ENCODE measurements at places on chromosomes 6 and 20. TPM values are rescaled to one million over a fixed set of nuclear protein-coding genes. Genes with fewer than 3 reads are reported as not detected.

DNA sequence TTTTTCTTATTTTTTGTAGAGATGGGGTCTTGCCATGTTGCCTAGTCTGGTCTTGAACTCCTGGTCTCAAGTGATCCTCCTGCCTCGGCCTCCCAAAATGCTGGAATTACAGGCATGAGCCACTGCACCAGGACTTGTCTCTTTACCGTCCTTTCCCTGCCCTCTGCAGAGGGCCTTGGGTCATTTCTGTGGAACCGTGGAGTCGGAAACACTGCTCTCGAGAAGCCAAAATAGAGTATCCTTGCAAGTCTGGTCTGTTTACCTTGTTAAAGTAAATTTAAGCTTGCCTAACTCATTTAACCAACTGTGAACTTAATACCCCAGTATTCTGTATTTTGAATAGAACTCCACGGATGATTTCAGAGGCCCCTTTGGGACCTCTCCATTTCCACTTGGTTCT is 51.4 kb downstream of the KDM1B start:
- DNase-seq, result no peak

Gene BFSP1
- 0.93 TPM for total RNA-seq

DNA sequence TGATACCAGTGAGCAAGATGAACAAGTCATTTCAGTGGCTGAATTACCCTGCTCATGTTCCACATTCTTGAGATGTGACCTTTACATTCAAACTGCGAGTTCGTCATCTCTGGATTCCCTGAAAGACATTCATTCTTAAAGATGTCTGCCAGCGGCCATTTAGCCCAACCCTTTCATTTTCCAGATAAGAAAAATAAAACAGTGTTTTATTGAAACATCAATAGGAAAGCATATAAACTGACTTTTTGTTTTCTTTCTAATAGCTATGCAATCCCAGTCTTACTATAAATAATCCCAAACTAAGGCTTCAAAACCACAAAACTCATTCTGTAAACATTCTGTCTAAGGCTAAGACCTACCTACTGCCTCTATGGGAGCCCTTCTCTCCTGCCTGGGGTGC is 134.0 kb downstream of the SAMD5 start:
- no peak for DNase-seq

Gene LY6G5B
- 9.5 TPM for total RNA-seq

- DNase-seq, result no peak
Observed at GRCh38 chr6:139713424-139713823, 339.0 kb upstream of the CITED2 start.

GRCh38 chr6:21501021-21501354 is 92.6 kb upstream of the SOX4 start:
- DNase-seq, result no peak

- no peak for DNase-seq
Observed at GRCh38 chr6:7917729-7918128, 7.1 kb upstream of the TXNDC5 start.

Gene MAN1A1
- 65.3 TPM for total RNA-seq

DNA sequence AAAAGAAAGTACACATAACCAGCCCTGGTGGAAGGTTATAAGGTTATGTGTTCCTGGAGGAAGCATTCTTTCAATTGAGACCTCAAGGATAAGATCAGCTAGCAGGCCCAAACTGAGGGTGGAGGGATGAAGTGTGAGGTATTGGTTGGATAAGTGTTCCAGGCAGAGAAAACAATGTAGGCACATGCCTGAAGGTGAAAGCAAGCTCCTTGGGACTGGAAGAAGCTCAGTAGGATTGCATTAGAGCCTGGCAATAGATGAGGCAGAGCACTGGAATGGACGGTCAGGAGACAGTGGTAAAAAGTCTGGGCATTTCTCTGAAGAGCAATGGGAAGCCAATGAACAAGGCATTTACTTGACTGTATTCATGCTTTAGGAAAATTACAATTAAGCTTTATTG is 89.9 kb upstream of the SHLD1 start:
- DNase-seq, result no peak

GRCh38 chr6:48401016-48401415 is 290.0 kb upstream of the PTCHD4 start:
- DNase-seq, result no peak

DNA sequence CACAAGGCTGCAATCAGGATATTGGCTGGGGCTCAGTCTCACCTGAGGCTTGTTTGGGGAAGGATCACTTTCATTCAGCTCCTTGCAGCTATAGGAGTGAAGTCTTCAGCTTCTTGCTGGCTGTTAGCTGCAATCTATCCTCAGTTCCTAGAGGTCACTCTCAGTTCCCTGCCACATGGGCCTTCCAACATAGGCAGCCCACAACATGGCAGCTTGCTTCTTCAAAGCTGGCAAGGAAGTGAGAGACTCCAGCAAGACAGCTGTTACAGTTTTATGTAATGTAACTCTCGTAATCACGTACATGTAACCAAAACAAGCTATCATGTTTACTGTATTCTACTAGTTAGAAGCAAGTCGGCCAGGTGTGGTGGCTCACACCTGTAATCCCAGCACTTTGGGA is 226.9 kb downstream of the CDC5L start:
- DNase-seq, result no peak

Gene TMEM14C
- total RNA-seq, result 92.0 TPM

- peak; percentile 91 for DNase-seq
Observed at GRCh38 chr6:24720131-24720603, 1.2 kb upstream of the C6orf62 start.

DNA sequence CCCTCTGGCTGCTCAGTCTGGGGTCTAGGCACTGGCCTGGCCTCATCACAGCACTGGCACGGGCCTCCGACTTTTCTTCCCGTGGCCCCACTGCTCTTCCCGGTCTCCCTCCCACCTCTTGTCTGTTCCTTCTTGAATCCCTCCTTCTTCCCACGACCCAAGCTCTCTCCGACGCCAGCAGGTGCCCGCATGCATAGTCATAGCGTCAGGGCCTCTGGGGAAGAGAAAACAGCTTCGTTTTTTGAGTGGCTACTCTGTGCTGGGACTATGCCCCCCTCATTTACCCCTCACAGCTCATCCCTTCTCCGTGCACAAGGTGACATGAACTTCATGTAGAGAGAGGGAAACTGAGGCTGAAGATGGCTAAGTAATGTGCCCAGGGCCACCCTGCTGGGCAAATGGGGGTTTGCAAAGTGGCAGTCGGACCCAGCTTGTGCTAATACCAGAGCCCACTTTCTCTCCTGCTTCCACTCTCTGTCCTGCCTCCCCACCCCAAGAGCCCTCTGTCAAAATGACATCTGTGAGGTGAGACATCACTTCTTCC is 59.2 kb downstream of the SYNJ2 start:
- DNase-seq, result peak; percentile 82

GRCh38 chr6:154249499-154250298 is 106.9 kb downstream of the IPCEF1 start:
- DNase-seq, result no peak
